Gastrocnemius medialis (tissue), 4 donors: ENCODE measurements at places on chromosomes 7 and 10. TPM values are rescaled to one million over a fixed set of nuclear protein-coding genes. Genes with fewer than 3 reads are reported as not detected.

DNA sequence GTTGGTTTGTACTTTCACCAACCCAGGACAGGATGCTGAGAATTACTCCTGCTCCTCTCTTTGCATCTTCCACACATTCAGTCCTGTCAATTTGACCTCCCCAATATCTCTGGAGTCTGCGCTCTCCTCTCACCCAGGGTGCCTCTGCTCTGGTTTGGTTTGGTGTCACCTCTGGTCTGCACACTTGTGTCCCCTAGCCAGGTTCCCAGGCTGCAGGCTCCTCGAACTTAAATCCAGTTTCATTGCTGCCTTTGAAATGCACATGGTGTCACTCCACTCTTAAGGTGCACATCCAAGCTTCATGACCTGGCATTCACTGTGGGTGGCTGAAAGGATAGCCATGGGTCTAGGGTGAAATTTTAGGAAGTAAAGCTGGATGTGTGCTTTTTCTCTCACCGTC, 271.6 kb downstream of the RPS24 start:
- DNase-seq = no peak

DNA sequence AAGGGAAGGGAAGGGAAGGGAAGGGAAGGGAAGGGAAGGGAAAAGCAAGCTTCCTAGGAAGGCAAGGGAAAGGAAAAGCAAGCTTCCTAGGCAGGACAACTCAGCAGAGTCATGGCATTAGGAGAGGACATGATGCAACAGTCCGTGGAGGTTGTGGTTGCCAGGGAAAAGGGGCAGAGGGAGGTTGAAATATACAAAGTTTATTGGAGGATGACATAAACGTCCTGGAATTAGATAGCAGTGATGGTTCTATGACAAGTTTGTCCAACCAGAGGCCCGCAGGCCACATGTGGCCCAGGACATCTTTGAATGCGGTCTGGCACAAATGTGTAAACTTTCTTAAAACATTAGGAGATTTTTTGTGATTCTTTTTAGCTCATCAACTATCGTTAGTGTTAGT, 59.8 kb upstream of the OPN4 start:
- DNase-seq = no peak

Gene MYOZ1
- 1,047 TPM for total RNA-seq

DNA sequence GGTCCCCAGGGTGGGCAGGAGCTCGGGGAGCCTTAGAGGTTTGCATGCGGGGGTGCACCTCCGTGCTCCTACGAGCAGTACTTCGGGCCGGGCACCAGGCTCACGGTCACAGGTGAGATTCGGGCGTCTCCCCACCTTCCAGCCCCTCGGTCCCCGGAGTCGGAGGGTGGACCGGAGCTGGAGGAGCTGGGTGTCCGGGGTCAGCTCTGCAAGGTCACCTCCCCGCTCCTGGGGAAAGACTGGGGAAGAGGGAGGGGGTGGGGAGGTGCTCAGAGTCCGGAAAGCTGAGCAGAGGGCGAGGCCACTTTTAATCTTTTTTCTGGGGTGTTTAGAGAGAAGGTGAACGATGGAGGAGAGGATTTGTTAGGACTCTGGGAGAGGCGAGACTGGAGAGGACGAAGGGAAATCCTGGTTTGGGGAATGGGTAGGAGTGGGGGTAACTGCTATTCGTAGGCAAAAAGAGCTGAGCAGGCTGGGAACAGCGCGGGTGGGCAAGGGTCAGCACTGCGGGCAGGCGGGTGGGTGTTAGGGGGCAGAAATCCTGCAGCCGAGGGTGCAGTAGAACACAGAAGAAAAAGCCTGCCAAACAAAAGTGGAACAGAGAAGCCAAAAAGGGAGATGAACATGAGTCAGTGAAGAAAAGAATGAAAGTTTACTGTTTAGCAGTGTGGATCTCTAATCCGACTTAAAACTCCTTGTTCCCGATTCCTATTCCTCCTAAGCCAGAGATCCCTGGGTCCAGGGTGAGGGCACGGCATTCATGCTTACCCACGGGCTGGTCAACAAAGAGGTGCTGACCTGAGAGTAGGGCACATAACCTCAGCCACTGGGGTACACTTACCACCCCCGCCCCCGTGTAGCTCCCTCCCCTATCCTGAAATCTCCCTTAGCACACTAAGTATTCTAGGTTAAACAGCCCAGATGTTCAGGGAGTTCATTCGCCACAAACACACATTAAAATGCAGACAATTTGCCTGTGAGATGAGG, 26.9 kb downstream of the PRSS2 start:
- DNase-seq = no peak

GRCh38 chr7:55970978-55971377, 6.6 kb downstream of the NIPSNAP2 start:
- DNase-seq = peak; percentile 62

DNA sequence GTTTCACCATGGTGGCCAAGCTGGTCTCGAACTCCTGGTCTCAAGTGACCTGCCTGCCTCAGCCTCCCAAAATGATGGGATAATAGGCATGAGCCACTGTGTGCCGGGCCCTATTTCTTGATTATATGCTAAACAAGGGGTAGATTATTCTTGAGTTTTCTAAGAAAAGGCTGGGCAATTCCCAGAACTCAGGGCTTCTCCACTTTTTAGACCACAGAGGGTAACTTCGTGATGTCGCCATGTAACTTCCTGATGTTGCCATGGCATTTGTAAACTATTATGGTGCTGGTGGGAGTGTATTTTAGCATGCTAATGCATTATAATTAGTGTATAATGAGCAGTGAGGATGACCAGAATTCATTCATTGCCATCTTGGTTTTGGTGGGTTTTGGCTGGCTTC, 35.8 kb downstream of the OTUD1 start:
- no peak for DNase-seq

Gene TFPI2
- total RNA-seq = not detected

DNA sequence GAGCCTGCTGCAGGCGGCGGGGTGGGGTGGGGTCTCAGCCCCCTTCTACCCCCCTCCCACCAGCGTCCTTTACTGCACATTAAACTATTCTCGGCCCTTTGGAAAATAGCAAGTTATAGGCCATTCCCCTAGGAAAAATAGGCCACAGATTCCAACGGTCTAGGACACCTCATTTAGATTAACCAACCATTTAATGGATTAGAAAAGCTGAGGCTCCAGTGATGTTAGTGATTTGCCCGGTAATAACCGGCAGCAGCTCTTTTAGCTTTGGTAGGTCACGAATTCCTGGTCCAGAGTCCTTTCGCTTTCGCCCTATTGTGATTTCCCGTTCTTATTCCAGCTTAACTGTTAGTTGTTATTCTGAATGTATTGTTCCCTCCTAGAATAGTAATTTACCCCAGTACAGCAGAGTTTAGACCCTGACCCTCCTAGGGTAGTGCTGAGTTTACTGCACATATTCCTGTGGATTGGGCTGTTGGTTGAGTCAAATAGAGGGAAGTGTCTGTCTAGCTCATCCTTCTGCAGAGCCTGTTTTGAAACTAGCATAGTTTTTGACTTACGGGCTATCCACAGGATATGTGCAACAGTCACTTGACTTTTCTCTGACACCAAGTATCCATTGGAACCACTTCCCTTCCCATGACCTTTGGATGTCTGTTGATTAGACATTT, 754 bp downstream of the GSTO1 start:
- no peak for DNase-seq

DNA sequence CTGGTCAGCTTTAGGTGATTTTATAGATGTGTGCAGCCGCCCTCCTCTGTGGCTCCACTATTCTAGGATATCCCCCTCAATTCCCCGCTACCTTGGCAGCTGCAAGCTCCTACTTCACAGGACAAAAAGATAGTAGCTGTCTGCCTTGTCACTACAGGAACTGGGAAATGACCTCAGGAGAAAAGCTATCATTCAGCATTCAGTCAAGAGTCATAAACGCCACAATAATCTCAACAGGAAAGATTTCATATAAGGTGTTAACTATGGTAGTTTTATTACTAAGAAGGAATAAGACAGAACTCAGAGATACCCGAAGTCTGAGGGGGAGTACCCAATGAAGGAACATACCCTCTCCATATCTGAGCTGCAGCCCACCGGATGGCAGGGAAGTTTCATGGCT, 63.9 kb downstream of the CRPPA start:
- DNase-seq = no peak

Gene CRHR2
- total RNA-seq = 0.52 TPM

DNA sequence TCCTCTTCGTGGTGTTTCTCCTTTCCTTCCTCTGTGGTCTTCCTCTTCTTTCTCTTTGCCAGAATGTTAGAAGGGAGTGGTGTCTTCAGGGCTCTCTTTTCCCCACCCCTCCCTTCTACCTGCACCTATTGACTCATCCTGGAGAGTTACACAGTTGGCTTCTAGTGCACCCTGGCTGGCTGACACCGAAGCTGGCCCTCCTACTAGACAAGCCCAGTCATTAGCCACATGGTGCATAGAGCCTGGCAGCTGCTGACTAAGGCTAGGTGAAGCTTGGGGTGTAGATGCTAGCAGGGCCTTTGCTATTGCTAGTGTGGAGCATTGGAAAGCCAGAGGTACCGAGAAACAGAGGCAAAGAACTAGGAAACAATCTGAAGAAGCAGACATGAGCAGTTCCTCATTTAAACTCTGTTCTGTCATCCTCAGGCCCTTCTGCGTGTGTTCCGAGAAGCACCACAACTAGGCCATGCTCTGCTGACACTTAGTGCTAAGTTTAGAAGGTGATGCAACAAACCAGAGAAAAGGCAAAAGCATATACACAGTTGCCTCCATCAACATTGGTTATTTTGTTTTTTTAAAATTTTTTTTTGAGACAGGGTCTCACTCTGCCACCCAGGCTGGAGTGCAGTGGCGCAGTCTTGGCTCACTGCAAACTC, 213.9 kb downstream of the BAMBI start:
- DNase-seq = peak; percentile 29

Gene ITGA8
- 5.8 TPM for total RNA-seq

GRCh38 chr10:114052255-114052654, 8.6 kb downstream of the ADRB1 start:
- DNase-seq = no peak

Gene MBL2
- 0.11 TPM for total RNA-seq

Gene SYCE1
- total RNA-seq = not detected

DNA sequence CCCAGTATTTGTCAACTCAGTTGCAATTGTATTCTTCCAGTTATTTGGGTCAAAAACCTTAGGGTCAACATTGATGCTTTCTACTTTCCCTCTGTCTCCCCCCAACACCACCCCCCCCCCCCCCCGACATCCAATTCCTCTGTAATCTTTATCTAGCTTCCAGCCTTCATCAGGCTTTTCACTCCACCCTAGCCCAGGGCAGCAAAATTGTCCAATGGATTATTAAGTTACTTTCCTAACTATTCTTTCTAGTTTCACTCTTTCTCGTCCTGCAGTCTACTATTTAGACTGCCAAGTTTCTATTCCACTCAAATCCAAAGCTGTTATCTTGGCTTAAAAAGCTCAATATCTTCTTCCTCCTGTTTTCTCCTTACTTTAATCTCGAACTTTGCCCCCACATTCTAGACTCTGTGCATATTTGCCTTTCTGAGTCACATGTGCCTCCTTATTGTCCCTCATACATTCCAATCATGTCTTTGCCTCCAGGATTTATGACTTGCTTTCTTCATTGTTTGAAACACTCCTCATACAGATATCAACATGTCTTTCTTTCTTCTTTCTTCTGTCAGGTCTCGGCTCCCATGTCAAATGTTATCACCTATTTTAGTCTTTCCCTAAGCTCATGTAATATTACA, 196.6 kb upstream of the TMEM196 start:
- no peak for DNase-seq

GRCh38 chr7:116273918-116274301, 63.6 kb downstream of the TES start:
- DNase-seq = no peak

DNA sequence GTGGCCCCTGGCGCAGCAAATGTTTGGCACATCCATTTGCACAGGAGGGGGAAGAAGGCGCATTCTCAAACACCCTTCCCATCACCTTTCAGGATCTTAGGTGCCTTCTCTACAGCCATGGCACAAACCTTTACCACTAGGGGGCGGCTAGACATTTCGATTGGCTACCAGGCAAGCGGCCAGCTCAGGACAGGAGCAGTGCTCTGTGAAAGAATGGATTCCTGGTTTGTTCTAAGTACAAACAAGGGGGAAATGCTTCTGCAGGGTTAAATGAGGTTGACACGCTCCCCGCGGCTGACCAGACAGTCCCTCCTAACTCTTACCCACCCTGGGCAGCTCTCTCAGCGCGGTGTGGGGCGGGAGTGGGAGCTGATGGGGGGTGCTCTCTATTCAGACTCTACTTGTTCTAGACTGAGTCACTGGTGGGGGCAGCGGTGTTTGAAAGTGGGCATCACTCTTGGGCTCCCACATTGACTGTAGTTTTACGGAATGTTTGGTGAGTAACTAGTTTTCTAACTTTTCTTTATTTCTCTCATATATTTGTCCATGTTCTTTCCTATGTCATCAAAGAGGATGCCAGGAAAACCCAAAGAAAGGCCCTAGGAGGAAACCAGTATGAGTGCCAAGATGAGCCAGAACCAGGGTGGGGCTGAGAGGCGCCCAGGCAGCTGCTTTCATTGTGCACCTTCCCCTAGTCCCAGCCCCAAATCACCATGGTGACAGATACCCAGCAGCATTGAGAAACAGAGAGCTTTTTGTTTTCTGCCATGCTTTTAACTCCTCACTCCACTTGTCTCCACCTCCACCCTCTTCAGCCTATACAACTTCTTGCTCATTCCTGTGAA, 61.4 kb upstream of the GPR158 start:
- peak; percentile 26 for DNase-seq

DNA sequence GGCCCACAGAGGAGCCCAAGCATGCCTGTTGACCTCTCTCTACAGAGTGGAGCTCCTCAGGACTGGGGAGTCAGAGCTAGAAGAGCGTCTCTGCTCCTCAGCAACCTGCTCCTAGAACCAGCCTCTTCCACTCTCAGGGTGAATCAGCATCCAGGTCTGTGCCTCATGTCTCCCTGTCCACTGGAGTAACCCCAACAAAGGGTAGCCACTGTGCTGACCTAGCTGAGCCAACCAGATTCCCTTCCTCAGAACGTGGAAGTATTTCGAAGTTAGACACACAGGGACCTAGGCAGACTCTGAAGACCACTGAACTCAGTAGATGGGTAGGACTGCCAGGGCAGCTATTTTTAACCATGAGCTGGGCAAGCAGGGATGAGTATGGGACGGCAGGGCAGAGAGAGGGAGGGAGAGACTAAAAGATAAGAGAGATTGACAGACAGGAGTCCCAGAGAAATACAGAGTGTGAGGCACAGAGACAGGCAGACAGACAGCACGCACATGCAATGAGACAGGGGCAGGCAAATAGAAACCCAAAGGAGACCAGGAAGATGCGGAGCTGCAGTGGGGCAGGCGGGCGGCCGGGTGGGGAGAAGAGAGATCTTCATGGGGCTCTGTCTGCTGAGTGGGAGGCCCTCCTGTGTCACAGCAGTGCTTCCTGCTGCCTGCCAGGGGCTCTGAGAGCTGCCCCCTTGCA, 56.7 kb downstream of the OSBPL3 start:
- DNase-seq = no peak

Gene HTR7
- 0.61 TPM for total RNA-seq

GRCh38 chr10:86755740-86756510, 494 bp upstream of the BMPR1A start:
- DNase-seq = peak; percentile 94

Gene PRSS37
- total RNA-seq = not detected

DNA sequence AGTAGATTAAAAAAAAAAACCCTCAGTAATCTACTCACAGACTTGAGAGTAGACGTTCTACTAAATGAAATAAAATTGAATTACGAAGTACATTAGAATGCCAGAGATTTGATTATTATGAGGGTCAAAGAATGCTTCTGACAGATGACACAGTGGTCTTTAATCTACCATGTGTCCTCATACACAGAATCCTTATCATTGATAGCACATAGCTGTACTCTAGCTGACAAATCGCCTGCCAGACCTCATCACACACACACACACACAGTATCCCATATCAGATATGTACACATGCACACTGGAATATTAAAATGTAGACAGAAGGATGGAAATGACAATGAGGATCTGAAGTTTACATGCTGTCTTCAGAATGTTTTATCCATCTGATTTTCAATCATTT, 104.6 kb downstream of the SORCS1 start:
- DNase-seq = no peak

GRCh38 chr7:23713285-23714149, 3.5 kb downstream of the STK31 start:
- no peak for DNase-seq
